LoVo (cell line): ENCODE measurements at places on chromosomes 1 and 21.

DNA sequence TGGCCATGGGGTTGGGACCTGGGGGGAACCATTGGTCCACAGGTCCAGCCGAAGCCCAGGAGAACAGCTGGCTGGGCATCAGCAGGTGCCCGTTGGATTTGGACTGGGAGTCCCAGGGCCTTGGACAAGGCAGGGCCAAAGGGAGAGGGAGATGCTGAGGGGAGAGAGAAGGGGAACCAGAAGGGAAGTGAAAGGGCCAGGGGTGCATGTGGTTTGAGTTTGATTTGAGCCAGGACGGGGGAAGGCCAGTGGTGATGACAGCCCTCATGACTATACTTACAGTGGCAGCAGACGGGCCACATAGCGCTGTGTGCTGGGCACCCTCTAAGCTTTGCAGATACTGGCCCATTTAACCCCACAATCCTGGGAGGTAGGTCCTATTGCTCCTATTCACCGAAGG is 18.8 kb downstream of the AGRN start:
- DNase-seq, result no peak

DNA sequence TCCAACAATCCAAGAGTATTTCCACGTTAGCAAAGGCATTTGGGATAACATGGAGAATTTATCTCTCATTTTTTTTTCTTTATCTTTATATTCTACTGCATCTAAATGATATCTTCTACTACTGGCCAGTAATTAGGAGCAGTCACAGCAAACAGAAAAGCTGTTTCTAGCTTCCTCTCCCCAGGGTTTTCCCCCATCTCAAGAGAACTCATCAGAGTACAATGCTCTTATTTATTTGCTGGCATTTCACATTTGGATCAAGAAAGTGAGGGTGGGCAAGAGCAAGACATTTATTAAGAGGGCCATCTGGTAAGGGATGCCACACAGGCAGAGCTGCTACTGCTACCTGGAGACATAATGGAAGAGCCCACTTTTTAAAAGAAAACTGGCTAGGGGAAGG is 368.2 kb downstream of the USH2A start:
- DNase-seq, result no peak

- no peak for DNase-seq
Measured at GRCh38 chr1:211813590-211813989, 17.0 kb downstream of the LPGAT1 start.

DNA sequence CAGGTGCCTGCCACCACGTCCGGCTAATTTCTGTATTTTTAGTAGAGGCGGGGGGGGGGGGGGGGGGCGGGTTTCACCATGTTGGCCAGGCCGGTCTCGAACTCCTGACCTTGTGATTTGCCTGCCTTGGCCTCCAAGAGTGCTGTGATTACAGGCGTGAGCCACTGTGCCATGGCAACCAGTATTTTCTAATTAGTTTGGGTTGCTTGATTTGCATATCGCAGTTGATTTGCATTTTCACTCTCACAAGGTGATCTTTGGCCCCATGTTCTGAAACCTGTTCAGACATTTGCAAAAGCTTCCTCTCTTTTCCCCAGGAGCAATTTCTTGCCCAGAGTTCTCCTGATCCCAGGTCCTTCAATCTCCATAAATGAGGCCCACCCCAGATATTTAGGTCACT is 1.7 kb downstream of the TOR3A start:
- DNase-seq, result no peak

DNA sequence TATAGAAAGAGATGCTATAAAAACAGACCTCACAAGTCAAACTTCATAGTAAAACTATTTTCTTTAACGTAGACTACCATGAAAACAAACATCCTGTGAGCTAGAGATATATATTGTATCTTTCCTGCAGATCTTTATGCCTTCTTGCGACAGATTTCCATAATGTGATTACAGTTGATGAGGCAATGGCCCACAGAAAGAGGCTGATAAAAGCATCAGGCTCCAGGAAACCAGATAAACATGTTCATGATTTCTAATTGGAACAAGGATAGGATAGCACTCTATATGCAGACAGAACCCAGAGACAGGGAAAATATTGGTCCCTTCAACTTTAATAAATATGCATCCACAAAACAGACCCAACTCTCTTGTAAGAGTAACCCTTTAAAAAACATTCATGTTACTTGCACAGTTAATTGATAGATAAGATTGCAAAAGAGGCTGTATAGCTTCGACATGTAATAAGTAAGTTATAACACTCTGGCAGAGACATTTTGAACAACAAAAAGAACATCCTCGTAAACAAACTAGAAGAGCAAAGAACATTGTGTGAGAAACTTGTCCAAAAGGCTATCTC is 329.4 kb downstream of the AGBL4 start:
- DNase-seq, result no peak

GRCh38 chr1:36480161-36480560 is 2.6 kb downstream of the CSF3R start:
- DNase-seq, result no peak

- DNase-seq, result no peak
Measured at GRCh38 chr1:108575375-108575774, 15.5 kb downstream of the EEIG2 start.

- no peak for DNase-seq
Measured at GRCh38 chr1:172324086-172324485, 96.4 kb upstream of the C1orf105 start.

DNA sequence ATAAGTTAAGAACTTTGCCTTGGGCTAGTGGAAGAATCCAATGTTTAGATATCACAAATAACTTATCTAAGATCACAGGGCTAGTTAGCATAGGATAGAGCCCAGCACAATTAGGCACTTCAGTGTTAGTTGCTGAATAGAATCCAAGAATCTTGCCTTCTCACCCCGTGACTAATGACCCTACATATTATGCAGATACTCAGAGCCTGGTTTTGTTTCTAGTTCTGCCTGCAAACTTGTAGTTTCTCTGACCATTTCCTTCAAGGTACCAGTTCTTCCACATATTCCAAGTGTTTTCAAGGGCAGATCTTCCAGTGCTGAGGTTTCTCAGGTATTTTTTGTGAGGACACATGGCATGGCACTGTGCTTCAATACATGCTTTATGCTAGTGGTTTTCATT is 239.3 kb downstream of the KCNK2 start:
- no peak for DNase-seq

GRCh38 chr1:8145545-8146202 is 119.6 kb upstream of the ERRFI1 start:
- no peak for DNase-seq

GRCh38 chr1:223752721-223753515 is 40.6 kb downstream of the CAPN2 start:
- no peak for DNase-seq
